ENCODE measurements at places on chromosomes 3 and 15. TPM values are rescaled to one million over a fixed set of nuclear protein-coding genes. Genes with fewer than 3 reads are reported as not detected.

GRCh38 chr3:52328536-52329080 is 12.5 kb downstream of the DNAH1 start:
- DNase-seq: no peak

DNA sequence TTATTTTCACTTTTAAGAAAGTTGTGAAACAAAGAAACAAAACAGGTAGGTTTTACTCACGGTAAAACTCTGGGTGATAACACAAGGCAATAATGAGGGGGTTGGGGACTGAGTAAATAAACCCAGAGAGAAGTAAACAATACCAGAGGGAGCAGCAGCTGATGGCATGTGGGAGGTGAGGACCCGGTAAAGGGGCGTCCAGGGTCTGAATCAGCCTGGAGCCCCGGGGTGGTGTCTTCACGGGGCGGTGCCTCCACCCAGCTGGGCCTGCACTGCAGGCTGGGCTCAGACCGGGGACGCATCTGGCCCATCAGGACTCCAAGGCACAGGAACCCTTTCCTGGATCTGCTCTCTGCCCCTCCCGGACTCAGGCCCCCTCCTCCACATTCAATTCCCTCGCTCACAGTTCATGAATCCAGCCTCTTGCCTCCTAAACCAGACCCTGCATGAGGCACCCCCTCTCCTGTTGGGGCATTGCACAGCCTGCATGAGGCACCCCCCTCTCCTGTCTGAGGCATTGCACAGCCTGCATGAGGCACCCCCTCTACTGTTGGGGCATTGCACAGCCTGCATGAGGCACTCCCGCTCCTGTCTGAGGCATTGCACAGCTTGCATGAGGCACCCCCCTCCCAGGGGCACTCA is 73.9 kb upstream of the MFGE8 start:
- DNase-seq: no peak

DNA sequence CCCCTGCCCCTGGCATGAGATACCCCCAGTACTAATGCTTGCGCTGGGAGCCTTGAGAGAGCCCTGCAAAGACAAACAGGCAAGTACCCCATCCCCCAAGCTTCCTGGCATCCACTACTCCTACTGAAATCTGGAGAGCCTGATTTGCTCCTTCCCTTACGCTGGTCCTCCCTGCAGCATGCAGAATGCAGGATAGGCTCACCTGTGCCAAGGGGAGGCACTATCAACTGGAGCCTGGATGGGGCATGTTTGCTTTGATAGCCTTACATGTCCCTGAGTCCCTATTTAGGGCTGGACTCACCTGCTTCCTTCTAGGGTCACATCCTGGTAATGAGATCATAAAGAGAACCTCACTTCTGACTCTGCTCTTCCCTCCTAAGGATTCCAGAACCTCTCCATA is 42.9 kb downstream of the RAB11A start:
- no peak for DNase-seq

DNA sequence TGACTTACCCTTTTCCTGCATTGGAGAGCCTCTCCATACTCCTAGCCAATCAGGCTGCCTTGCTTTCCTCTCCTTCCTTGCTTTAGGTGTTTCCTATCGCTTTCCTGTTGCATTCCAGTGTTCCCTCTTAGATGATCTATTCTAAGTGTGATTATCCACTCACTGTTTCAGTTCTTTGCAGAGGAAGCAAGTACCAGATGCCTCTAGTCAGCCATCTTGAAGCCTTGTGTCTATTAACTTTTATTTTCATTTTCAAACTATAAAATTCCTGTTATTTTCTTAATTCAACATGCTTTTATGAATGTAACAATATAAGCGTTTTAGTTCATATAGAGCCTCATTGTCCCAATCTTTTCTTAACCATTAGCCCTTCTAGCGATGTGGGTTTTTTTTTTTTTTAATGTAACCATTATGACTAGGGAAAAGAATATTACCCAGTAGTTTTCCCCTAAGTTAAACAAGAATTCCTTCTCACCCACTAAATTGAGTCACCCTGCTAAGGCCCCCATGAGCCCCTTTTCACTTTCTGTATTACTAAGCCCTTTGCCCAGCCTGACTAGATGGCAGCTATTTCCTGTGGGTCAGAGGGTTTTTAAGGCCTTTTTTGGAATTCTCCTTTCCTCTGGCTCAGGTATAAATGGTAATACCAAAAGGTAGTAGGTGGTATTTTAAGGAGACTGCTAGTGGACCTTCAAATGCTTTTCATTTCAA is 229.4 kb upstream of the CTNNB1 start:
- DNase-seq: no peak

GRCh38 chr3:22106213-22106896 is 355.3 kb upstream of the ZNF385D start:
- DNase-seq: no peak

DNA sequence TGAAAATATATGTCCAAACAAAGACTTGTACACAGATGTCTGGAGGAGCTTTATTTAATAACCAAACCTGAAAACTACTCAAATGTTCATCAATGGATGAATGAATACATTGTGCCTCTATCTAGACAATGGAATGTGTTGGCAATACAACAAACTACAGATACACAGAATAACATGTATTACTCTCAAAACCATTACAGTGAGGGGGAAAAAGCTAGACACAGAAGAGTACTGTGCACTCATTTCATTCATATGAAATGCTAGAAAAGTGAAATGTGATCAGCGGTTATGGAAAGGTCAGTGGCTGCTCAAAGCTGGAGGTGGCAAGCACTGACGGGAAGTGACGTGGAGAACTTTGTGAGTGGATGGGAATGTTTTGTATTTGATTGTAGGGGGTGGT is 13.2 kb downstream of the STOML1 start:
- no peak for DNase-seq

DNA sequence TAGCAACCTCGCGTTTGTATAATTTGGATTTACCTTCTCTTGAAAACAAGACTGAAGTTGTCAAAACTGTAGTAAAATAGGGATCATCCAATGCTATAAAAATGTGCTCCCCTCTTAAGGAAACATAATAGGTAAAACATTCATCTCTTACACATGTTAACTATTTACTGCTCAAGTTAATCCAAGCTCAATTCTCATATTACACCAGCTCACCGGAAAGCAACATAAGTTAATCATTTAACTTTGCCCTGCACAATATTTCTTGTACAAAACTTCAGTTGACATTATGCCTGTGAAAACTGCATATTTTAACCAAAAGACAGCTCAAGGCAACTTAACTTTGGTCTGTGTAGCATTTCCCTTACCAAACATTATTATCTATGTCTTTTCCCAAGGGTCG is 634.2 kb downstream of the NAALADL2 start:
- no peak for DNase-seq

GRCh38 chr3:36543276-36543997 is 163.1 kb downstream of the STAC start:
- DNase-seq: no peak

DNA sequence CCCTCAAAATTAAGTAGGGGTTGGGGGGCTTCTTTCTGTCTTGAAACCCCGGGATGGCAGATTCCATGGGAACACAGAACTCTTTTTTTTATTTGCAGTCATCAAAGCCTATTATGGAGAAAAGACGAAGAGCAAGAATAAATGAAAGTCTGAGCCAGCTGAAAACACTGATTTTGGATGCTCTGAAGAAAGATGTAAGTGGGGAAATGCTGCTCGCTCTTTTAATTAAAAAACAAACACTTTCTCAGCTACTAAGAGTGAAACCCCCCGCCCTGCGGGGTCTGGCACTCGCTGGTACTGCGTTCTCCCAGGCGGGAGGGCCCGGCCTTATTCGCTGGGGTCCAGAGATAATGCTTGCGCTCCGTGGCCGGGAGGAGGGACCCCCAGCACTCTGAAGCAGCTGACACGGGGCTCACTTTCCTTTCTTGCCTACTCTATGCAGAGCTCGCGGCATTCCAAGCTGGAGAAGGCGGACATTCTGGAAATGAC is 615 bp downstream of the HES1 start:
- no peak for DNase-seq

GRCh38 chr3:32968166-32968919 is 16.9 kb downstream of the CCR4 start:
- DNase-seq: no peak

DNA sequence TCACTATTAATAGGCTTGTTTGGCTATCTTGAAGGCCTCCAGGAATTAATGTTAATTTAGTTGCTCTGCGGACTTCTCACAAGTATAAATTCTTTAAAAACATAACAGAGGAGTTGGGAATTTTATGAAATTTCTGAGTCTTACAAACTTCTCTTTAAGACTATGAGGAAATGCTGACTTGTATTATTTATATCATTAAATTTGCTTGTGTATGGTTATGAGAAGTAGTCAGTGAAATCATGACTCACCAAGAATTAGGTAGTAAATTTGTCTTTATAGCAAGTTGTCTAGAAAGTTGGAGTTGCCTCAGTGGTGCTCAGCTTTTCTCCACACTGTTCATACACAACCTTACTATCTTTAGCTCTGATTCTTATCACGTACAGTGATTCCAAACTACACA is 26.5 kb downstream of the PHLDB2 start:
- no peak for DNase-seq

TF gene
- 3.8 TPM for polyA plus RNA-seq

TRAT1 gene
- polyA plus RNA-seq: not detected

ITPKA gene
- polyA plus RNA-seq: 0.95 TPM

Data from left renal pelvis (tissue), 4 donors.